ENCODE measurements at places on chromosomes 13 and 19.

GRCh38 chr19:33815380-33816340, 19.0 kb downstream of the KCTD15 start:
- no peak for DNase-seq

- DNase-seq: no peak
Measured at GRCh38 chr19:15072930-15073647, 8.9 kb upstream of the OR1I1 start.

GRCh38 chr13:112516218-112516617, 71.7 kb downstream of the TUBGCP3 start:
- no peak for DNase-seq

- peak; percentile 13 for DNase-seq
Measured at GRCh38 chr13:45851171-45851921, at the start of gene SIAH3. SIAH3 (minus strand) TSS chr13:45851753; CDS start chr13:45851629, 124 bp downstream.

GRCh38 chr13:78182813-78183212, 264.2 kb upstream of the EDNRB start:
- DNase-seq: no peak

GRCh38 chr19:6779206-6779605, 6.7 kb downstream of the VAV1 start:
- DNase-seq: no peak

DNA sequence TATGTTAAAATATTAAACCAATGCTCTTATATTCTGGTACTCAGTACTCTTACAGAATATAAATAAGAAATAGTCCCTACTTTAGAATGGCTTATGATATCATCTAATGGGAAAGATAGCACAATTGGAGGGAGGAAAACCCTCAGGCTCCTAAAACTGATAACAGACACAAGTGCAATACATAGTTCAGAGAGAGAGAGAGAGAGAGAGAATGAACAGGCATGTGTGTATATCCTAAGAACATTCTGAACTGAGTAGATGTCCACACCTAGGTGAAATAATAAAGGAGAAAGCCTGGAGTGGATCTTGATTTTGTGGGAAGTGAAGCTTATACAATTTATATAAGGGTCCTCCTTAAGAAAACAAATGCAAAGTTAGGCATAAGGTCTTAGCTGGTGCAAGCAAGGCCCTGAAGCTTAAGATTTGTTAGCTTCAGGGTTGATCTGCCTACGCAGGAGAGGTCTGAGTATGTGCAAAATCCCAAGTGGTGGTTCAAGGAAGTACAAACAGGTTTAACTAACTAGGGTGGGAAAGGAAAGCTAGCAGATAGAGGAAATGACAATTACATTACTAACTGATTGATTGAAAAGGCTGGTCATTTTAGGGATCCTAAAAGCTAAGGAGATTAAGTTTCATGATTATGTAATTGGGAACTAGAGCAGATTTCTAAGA, 53.3 kb downstream of the SOX21 start:
- no peak for DNase-seq

GRCh38 chr13:23771552-23771951, 117.6 kb downstream of the MIPEP start:
- DNase-seq: no peak

DNA sequence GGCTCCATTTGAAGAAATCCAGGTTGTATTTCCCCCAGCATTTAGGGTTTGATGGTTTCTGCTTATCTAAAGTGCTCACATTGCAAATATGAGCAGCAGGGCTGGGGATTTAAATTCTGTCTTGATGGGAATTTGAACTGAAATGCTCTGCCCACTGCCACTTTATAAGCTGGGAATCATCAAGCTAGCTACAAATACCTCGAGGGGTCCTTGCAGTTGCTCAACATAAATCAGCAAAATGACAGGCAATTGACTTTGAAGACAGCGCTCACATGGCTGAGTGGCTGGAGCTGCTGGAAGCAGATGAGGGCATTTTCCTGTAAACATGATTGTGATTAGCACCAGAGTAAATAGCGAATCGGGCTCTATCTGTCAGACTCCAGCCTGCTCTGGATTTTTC, 39.4 kb upstream of the MEDAG start:
- no peak for DNase-seq

GRCh38 chr19:51458899-51459505, 748 bp upstream of the SIGLEC8 start:
- no peak for DNase-seq

DNA sequence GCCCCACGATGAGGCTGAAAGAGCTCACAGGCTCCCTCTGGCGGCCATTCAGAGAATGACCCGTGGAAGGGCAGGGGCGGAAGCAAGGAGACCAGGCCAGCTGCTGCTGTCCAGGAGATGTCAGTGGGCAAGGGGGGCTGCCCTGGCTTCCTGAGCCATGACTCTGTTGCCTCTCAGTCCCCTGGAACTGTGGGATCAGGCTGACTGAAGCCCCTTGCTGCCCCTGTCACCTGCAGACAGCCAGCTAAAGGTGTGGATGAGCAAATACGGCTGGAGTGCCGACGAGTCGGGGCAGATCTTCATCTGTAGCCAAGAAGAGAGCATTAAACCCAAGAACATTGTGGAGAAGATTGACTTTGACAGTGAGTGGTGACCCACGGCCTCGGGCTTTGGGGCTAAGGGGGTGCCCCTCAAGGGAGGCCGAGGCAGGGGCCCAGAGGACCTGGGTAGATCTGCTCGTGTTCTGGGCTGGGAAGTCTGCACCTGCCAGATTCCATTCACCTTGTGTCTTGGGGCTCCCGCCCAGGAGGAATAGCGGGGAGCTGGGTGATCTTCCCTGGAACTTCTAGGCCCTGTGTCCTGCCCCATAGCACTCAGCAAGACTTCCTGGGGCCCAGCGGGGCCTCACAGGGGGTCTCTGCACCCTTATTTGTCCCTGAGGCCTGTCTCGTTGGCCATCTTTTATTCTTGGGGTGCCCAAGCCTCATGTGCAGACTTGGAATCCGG, 12.5 kb upstream of the ACTN4 start:
- peak; percentile 60 for DNase-seq

GRCh38 chr19:53394522-53394973, 401 bp upstream of the ZNF765 start:
- no peak for DNase-seq

DNA sequence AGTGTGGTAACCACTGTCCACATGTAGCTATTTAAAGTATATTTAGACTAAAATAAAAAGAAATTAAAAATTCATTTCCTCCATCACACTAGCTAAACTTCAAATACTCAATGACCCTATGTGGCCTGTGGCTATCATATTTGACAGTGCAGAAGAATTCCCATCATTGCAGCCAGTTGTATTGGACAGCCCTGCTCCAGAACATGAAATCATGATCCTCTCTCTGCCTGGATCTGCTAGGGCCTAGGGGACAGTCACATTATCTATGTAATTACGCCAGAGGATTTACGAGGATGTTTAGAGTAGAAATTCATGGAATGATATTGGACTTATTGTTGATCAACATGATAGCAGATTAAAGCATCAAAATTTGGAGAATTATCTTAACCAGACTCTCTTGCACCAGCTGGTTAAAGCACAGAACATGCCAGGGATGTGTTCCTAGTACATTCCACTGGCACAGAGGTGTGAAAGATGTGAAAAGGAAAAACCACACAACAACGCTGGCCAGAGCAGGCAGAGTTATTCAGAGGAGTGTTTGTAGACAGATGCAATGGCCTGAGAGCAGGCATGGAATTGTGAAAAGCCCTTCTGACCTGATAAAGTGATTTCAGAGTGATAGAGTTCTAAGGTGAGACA, 108.9 kb upstream of the STARD13 start:
- DNase-seq: no peak

GRCh38 chr13:79490326-79490725, 9.4 kb downstream of the NDFIP2 start:
- DNase-seq: no peak

DNA sequence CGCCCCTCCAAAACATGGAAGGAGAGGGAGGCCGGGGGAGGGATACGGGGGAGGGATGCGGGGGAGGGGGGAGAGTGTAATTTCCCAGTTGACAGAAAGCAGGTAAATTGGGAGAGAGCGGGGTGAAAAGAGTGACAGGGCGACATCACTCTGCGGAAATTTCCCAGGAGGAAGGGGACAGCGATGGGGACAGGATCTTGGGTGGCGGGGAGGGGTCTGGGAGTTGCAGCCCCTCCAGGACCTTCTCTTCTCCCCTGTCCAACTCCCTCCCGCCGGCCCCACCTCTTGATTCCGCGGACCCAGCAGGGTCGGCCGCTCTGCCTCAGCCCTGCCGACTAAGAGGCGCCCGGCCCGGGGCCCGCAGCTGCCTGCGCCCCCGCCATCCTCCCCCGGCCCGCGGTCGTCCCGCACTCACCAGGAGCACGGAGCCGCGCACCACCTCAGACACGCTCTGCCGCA, 108.0 kb upstream of the DOCK9 start:
- no peak for DNase-seq

DNA sequence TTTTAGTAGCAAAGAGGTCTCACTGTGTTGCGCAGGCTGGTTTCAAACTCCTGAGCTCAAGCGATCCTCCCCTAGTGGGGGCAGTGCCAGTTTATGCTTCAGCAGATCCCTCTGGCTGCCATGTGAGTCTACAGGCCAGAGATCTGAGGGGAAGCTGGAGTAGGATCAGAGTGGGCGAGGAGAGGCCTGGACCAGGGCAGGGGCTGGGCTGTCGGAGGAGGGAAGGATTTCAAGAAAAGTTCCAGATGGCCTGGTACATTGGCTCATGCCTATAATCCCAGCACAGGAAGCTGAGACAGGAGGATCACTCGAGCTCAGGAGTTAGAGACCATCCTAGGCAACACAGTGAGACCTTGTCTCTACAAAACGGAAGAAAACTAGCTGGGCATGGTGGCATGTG, 9.8 kb downstream of the DHX34 start:
- no peak for DNase-seq

- DNase-seq: no peak
Measured at GRCh38 chr13:100163375-100163774, 74.5 kb downstream of the PCCA start.

- no peak for DNase-seq
Measured at GRCh38 chr19:35911173-35911572, 3.1 kb upstream of the TYROBP start.

DNA sequence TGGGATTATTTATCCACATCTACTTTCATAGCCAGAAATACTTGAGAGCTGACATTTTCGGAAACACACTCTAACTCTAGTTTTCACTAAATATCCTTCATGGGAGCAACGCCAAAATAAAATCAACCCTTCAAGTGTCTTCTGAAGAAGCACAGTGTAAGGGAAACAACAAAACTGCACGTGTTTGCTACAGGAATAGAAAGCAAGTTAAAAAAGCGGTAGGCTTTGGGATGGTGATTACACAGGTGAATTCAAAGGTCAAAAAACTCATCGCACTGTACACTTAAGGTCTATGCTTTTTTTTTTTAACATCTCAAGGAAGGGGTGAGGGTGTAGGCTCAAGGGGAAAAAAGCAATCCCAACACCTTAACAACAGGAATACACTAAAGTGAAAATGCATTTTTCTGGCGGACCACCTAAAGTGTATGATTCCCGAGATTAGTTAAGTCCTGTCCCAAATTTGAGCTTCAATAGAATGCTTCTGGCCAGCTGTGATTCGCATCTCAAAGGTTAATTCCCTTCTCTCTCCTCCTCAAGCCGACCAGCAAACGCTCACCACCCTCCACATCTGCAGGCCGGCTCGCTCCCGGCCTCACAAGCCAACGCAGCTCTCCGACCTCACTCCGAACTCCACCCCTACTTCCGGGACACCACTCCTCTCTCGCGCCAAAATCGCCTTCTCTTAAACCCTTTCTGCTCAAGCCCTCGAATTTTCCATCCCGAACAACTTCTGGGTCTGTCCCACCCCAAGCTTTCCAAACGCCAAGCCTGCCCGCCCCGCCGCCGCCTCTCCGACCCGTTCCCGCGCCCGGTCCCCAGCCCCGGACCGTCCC, 1.1 kb downstream of the ARGLU1 start:
- peak; percentile 22 for DNase-seq

DNA sequence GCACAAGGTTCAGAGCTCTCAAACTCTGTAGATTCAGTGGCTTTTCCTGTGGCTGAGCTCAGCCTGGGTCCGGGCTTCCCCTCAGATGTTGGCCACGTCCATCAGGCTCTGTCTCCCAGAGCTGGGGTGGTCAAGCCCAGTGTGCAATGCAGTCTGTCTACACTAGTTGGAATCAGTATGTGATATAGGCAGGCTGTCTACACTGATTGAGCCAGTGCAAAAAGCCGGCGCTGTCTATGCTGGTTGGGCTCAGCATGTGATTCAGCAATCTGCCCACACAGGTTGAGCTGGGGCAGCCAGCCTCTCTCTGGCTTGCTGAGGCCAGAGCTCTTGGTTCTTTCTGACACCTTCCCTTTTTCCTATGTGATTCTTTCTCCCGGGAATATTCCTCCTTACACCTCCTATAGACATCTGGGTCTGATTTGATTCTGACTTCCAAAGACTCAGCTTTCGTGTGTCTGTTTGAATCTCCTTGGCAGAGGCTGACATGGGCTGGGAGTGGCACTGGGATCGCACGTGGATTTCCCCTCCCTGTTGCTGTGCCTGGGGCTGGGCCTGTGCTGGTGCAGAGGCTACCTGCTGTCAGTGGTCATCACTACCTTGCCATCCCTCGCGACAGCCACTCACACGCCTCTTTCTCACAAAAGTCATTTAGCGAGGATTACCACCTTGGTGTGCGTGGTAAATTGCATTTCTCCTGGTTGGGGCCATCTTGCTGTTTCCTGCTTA, 9.3 kb downstream of the CHST8 start:
- no peak for DNase-seq

- no peak for DNase-seq
Measured at GRCh38 chr19:1089126-1089771, 5.9 kb downstream of the POLR2E start.

DNA sequence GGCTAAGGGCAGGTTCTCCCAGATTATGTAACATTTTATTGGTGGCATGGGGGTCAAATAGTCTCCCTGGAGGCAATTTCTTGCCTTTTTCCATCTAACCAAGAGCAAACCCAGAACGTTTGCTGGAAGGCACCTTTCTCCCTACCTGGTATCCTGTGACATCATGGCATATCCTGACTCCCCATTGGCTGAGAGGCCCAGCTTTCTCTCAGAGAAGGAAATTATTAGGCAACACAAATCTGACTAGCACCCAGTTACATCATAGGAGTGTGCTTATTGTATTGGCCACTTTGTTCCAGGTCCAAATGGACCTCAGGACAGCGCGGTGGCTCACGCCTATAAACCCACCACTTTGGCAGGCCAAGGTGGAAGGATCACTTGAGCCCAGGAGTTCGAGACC, 13.0 kb downstream of the NTN5 start:
- DNase-seq: no peak

- no peak for DNase-seq
Measured at GRCh38 chr13:82797876-82798275, 1084.4 kb downstream of the SLITRK1 start.

DNA sequence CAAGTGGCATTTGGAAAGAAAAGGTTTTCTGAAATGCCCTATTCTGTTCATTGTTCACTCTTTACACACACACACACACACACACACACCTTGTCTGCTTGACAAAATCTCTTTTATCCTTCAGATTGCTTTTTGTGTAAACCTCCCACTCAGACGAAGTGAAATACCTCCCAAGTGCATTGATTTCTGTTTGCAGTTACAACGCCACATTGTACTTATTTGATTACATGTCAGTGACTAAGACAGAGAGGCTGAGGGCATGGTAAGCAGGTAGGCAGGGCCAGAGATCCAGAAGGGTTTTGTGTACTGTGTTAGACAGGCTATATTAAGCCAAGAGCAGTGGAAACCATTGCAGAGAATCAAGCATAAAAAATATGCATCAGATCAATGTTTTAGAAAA, 561.8 kb downstream of the GPC6 start:
- no peak for DNase-seq

- peak; percentile 55 for DNase-seq
Measured at GRCh38 chr19:29587518-29587986, 18.5 kb upstream of the POP4 start.

- DNase-seq: no peak
Measured at GRCh38 chr19:39531834-39532232, 819 bp downstream of the EID2B start.

All from activated CD4-positive, alpha-beta T cell treated with anti-CD3 and anti-CD28 coated beads, Interleukin-2, amount 50 U/mL, for 24 hours (primary cell).